Naive thymus-derived CD4-positive, alpha-beta T cell (primary cell): ENCODE measurements at places on chromosomes 1 and 21.

- DNase-seq, result no peak
These were observed 160.8 kb downstream of the DISP1 start for GRCh38 chr1:222975472-222976122.

- DNase-seq, result no peak
These were observed 150.6 kb downstream of the NOS1AP start for GRCh38 chr1:162220009-162220539.

- no peak for DNase-seq
These were observed 5.3 kb downstream of the MIB2 start for GRCh38 chr1:1620433-1621139.

GRCh38 chr1:88698140-88698539 lies 14.1 kb downstream of the PKN2 start:
- no peak for DNase-seq

DNA sequence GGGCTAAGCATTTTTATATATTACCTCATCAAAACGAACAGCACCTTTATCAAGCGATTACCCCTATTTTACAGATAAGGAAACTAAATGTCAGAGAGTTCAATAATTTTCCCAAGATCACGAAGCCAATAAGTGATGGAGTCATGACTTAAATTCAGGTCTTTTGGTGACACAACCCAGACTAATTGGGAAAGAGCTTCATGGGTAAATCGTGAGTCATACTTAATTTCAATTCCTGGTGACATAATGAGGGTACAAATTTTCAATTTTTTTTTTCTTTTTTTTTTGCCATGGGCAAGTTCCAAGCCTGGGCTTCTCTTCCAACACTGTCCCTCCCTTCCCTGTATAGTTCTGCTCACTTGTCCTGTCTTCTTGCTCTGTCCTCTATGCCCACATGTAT lies 30.1 kb upstream of the IL10 start:
- no peak for DNase-seq

DNA sequence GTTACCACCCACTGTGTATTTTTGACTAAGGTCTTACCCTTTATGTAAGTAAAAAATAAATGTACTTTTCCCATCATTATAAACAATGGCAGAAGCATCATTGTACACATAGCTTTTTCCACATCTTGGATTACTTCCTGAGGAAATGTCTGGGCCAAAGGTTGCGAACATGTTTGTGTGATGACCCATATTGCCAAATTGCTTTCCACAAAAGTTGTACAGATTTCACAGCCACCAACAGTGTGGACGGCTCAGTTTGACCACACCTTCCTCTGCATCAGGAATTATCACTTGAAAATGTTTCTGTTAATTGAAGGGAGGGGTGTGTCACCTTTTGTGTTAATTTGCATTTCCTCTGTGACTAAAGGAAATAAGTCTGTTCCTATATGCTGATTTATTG lies 25.7 kb downstream of the AKNAD1 start:
- no peak for DNase-seq

- DNase-seq, result no peak
These were observed 185.0 kb downstream of the RGS7 start for GRCh38 chr1:241171991-241172390.

GRCh38 chr1:7456722-7457082 lies 314.4 kb upstream of the VAMP3 start:
- no peak for DNase-seq

DNA sequence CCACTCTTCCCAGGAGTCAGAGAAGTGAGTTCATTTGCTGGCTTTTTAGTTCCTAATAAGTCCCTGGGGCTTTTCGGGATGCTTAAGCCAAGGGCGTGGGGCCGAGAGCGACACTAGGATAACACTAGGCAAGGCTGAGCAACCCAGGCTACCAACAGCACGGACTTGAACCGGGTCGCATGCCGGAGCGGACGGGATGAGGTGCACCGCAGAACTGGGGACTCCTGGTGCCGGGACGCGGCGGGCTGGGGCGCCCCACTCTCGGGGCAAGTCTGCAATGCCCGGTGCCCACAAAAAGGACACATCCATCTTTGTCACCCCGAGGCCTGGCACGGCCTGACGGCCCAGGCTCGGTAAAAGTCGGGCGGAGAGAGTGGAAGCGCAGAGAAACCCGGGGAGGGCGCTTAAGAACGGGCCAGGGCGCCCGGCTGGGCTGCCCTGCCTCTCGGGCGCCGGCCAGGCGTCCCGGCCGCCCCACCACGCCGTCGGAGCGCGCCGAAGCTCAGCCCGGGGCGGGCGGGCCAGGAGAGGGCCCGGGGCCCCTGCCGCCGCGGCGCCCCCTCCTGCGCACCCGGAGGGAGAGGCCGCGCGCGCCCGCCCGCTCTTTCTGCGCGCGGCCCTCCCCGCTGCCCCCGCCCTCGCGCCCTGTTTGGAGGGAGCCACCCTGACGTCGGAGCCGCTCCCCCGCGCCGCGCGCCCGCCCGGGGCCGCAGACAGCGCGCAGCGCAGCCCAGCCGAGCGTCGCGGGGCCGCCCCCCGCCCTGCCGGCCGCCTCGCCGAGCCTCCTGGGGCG lies at the start of gene NBL1:
Gene NBL1, plus strand, starts transcription at position 710 of the 793 bp plus-strand sequence. CDS start 10,720 bp downstream, outside the sequence.
- peak; percentile 66 for DNase-seq

GRCh38 chr1:92795166-92795565 lies 10.3 kb upstream of the EVI5 start:
- no peak for DNase-seq

- no peak for DNase-seq
These were observed 262.7 kb upstream of the RGS18 start for GRCh38 chr1:191895462-191896058.

- DNase-seq, result peak; percentile 4
These were observed 11.6 kb upstream of the OR2G2 start for GRCh38 chr1:247576514-247576913.

- DNase-seq, result no peak
These were observed 111.6 kb upstream of the ZC3H12A start for GRCh38 chr1:37362594-37363385.

- DNase-seq, result no peak
These were observed 50.2 kb upstream of the VTCN1 start for GRCh38 chr1:117260761-117261423.

DNA sequence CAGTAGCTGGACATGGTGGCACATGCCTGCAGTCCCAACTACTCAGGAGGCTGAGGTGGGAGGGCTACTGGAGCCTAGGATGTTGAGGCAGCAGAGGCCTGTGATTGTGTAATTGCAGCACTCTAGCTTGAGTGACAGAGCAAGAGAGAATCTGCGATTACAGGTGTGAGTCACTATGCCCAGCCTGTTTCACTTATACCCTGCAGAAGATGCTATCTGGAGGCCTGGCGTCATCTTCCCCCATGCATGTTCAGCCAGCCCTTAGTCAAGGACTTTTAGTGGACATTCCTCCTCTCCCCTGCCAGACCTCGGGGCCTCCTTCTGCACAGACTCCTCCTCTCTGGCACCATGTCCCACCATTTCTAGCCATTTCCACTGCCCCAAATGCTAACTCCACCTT lies 36.3 kb upstream of the RCC2 start:
- no peak for DNase-seq
